ENCODE measurements at places on chromosomes 1 and 21.
A peak's percentile ranks its signal among the peaks of the same experiment; 100 is the strongest.

DNA sequence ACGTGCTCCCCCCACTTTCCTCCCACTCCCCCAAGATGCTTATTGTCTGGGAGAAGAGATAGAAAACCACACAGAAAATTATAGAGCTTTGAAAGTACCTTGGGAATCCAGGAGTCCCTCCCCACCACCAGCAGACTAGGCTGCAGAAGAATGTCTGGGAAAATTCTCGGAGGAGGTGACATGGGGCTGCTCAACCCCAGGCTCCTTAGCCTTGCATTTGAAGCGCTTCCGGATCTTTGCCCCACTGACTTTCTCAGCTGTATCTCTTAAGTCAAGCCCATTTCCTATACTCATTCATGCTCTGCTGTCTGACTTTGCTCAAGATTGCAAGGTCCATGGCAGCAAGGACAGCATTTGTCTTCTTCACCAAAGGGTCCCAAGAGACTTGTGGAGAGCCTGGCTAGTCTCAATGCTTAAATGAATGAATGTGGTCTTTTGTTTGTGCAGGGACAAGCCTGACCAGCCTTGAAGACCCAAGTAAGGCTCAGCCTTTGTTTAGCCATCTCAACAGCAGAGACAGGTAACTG lies 38.0 kb downstream of the DNTTIP2 start:
- no peak for DNase-seq

- no peak for DNase-seq
These were observed 56.0 kb upstream of the CCDC190 start for GRCh38 chr1:162916821-162917613.

DNA sequence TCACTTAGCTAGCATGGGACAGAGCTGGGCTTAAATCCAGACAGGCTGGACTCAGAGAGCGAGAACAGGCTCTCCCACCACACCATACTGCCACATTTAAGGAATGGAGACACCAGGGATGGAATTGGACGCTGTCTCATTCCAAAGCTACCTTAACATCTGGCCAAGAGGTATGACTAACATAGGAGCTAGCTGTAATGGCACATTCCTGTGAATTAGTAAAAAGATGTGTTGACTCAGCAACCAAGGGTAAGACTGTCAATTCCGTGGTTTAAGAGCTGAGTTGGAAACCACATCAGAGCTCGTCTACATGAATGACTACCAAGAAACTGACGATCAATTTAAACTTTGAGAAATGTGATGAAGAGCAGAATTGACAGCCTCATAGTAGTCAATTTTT lies 8.3 kb upstream of the TNFRSF9 start:
- peak; percentile 25 for DNase-seq

- DNase-seq, result no peak
These were observed 6.8 kb upstream of the PUM1 start for GRCh38 chr1:31072304-31072746.

DNA sequence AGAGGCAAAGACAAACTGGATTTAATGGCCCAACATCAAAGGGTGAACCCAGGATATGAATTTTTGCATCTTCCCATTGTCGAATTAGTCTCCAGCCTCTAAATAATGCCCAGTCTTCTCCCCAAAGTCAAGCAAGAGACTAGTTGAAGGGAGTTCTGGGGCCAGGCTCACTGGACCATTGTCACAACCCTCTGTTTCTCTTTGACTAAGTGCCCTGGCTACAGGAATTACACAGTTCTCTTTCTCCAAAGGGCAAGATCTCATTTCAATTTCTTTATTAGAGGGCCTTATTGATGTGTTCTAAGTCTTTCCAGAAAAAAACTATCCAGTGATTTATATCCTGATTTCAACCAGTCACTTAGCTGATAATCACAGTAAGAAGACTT lies 26.5 kb downstream of the CD53 start:
- no peak for DNase-seq

DNA sequence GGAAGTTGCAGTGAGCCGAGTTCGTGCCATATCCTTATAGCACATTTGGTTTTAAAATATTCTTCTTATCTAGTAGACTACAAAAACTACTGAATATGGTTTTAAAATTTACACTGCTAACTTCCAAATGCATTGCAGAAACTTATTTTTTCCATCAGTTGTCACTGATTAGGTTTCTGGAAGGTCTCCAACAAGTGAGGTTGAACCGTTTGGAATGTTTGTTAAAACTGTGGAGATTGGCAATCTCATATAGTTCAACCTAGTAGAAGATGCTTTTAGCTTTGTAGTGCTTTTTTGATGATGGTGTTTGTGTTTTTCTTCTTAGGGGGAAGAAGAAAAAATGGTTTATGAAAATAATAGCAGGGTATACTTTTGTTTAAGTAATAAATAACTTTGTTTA lies 12.9 kb downstream of the CENPF start:
- no peak for DNase-seq

- DNase-seq, result no peak
These were observed 177.5 kb downstream of the SETD4 start for GRCh38 chr21:35882791-35883240.

- DNase-seq, result no peak
These were observed 264.1 kb downstream of the FOXD2 start for GRCh38 chr1:47701741-47702515.

GRCh38 chr1:1343811-1344421 lies 5.3 kb downstream of the DVL1 start:
- no peak for DNase-seq

DNA sequence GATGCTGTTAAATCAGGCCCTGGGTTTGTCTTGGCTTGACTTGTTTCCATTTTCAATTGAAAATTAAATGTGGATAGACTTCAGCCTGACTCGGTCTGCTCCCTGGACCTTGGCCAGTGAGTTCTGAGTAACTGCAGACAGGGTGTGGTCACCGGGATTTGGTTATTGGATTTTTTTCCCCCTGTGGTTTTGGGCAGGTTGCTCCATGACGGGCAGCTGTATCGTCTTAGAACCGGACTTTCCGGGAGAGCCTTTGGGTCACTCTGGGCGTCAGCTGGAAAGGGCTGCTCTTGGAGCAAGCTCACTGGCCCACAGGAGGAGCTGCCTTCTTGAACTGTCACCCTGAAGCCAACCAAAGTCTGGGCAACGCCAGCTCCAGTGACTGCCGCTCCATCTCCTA lies 75.0 kb downstream of the CLIC6 start:
- no peak for DNase-seq

All from effector CD4-positive, alpha-beta T cell (primary cell).